ENCODE measurements at places on chromosomes 7 and 10. TPM values are rescaled to one million over a fixed set of nuclear protein-coding genes. Genes with fewer than 3 reads are reported as not detected.

GRCh38 chr7:137967143-137968018, 34.5 kb downstream of the CREB3L2 start:
- DNase-seq, result peak; percentile 66

- DNase-seq, result peak; percentile 20
Measured at GRCh38 chr7:129576138-129576537, 35.4 kb upstream of the NRF1 start.

GRCh38 chr10:22370320-22370719, 25.0 kb downstream of the SPAG6 start:
- no peak for DNase-seq

The ANKRD61 gene
- total RNA-seq, result 0.23 TPM

The MRLN gene
- not detected for total RNA-seq
